Mesothelial cell of epicardium (in vitro differentiated cells): ENCODE measurements at places on chromosomes 5 and 9. TPM values are rescaled to one million over a fixed set of nuclear protein-coding genes. Genes with fewer than 3 reads are reported as not detected.

GRCh38 chr5:91328743-91329142 is 54.4 kb downstream of the ARRDC3 start:
- peak overlapping the region; percentile 25 for H3K27ac ChIP-seq
- H3K4me1 ChIP-seq = peaks cover 14% of the 10 kb centered on the region
- DNase-seq = no peak
- no peaks in the 10 kb centered on the region for H3K36me3 ChIP-seq
- no peaks in the 10 kb centered on the region for H3K27me3 ChIP-seq

GRCh38 chr5:170178814-170179213 is 54.0 kb upstream of the C5orf58 start:
- no peak for DNase-seq
- H3K36me3 ChIP-seq = no peaks in the 10 kb centered on the region
- no peaks in the 10 kb centered on the region for H3K27me3 ChIP-seq
- no peak overlapping the region for H3K27ac ChIP-seq
- no peaks in the 10 kb centered on the region for H3K4me1 ChIP-seq

- H3K27me3 ChIP-seq = peaks cover 5% of the 10 kb centered on the region
- no peak overlapping the region for H3K4me3 ChIP-seq
- no peaks in the 10 kb centered on the region for H3K36me3 ChIP-seq
- DNase-seq = no peak
Observed at GRCh38 chr5:109611505-109611904, 78.2 kb upstream of the MAN2A1 start.

DNA sequence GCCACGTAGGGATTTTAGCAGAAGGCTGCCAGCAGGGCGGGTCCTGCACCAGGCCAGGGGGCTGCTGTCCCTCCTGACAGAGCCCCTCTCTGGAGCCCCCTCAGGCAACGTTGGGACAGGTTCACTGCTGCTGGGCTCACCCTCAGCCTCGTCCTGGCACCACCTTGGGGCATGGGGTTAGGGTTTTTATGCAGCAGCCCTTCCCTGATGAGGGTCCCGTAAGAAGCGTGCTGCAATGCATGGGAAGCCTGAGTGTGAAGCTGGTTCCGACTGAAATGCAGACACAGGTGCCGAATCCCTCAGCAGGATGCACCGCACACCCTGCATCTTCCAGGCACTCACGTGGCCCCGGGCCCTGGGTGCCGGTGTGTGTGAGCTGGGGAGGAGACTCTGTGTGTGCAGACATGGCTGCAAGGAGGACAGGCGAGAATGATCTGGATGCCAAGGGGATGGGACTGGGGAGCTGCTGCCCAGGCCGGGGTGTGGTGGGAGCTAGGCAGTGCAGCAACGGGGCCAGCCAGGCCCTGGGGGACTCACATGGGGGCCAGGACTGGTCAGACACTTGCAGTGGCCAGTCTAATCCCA is 27.1 kb downstream of the ZDHHC11B start:
- peak; percentile 38 for DNase-seq
- peaks cover 15% of the 10 kb centered on the region for H3K27me3 ChIP-seq
- H3K4me1 ChIP-seq = peaks cover 4% of the 10 kb centered on the region
- no peak overlapping the region for H3K4me3 ChIP-seq
- no peaks in the 10 kb centered on the region for H3K36me3 ChIP-seq

GRCh38 chr5:61465066-61465465 is 133.0 kb downstream of the ZSWIM6 start:
- no peak for DNase-seq
- peaks cover 56% of the 10 kb centered on the region for H3K4me1 ChIP-seq
- H3K27me3 ChIP-seq = no peaks in the 10 kb centered on the region
- peak overlapping the region; percentile 16 for H3K27ac ChIP-seq

DNA sequence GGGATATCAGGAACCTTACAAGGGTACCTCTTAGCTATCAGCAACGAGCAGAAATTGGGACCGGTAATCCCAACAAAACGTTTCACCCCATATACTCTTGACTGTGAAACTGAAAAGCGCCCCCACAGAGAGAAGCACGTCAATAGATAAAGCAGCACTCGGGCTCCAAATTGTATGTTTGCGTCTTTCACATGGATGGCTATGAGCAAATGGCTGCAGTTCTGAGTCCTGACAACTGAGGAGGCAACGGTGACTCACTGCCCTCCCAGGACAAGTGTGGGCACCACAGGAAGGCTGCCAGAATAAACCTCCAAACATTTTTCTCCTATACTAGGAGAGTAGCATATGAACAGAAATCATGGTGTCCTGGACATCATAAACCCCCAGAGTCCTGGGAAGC is 36.6 kb downstream of the SEMA4D start:
- H3K36me3 ChIP-seq = no peaks in the 10 kb centered on the region
- no peak for DNase-seq
- no peaks in the 10 kb centered on the region for H3K27me3 ChIP-seq
- no peak overlapping the region for H3K4me3 ChIP-seq
- no peaks in the 10 kb centered on the region for H3K4me1 ChIP-seq

DNA sequence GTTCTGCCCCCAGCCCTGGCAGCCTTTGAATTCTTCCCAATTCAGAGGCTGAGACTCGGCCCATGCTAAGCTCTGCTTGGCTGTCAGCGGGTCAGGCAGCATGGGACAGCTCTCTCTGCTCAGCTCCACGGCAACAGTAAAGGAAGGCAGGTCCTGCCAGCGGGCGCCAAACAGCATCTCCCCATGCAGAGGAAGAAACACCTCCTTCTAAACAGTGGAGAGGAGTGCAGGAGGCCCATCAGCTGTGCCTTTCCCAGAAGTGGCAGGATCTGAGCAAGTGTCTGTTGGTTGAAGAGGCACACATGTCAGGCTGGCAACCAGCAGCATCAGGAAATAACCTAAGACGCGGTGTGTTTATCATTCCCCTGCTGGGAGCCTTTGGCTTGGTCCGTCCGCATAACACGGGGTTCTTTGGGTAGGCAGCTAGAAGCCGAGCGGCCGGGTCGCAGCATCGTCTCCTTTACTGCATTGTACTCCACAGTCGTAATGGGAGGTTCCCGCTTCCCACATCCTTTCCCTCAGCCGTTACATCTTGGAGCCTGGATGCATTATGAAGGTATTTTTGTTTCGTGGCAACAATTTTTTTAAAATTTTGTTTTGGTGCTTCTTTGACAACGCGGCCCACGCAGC is 42.7 kb upstream of the NCS1 start:
- H3K27me3 ChIP-seq = no peaks in the 10 kb centered on the region
- H3K4me1 ChIP-seq = peaks cover 35% of the 10 kb centered on the region
- no peak for DNase-seq
- no peak overlapping the region for H3K4me3 ChIP-seq
- H3K36me3 ChIP-seq = peaks cover 43% of the 10 kb centered on the region

- peak overlapping the region; percentile 56 for H3K27ac ChIP-seq
- peaks cover 20% of the 10 kb centered on the region for H3K4me1 ChIP-seq
- H3K36me3 ChIP-seq = no peaks in the 10 kb centered on the region
- no peaks in the 10 kb centered on the region for H3K27me3 ChIP-seq
- no peak overlapping the region for H3K4me3 ChIP-seq
Observed at GRCh38 chr5:149317281-149318048, 27.8 kb upstream of the GRPEL2 start.

- H3K36me3 ChIP-seq = no peaks in the 10 kb centered on the region
- H3K27me3 ChIP-seq = no peaks in the 10 kb centered on the region
- no peak overlapping the region for H3K27ac ChIP-seq
Observed at GRCh38 chr5:178544166-178544834, 45.9 kb downstream of the COL23A1 start.

DNA sequence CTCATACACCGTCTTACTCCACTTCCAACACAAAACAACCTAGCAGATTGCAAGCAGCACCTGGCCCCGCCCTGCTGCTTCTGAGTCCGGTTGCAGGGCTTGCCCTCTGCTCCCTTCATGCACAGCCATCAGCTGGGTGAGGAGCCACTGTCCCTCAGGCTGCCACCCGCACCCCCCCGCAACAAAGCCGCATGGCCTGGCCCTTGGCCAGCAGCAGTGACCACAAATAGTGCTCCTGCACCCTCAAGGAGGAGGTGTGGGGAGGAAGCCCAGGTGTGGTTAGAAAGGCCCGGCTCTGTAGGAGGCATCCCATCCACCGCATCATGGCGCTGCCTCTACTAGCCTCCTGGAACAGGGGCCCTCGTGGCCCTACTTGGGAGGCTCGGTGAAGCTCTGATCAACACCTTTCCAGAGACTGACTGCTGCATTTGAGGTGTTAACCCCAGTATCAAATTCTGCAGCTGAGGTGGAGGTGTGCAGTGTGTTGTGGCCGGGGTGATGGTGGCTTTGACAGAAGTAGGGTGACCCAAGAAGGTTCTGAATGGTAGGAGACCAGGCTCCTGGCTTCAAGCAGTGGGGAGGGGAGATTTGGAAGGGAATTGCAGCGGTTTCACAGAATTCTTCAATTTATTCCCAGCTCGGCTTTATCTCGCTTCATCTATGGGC is 52.7 kb downstream of the WNK2 start:
- peaks cover 8% of the 10 kb centered on the region for H3K36me3 ChIP-seq
- peaks cover 10% of the 10 kb centered on the region for H3K4me1 ChIP-seq
- DNase-seq = no peak
- H3K27ac ChIP-seq = no peak overlapping the region
- H3K27me3 ChIP-seq = no peaks in the 10 kb centered on the region
- no peak overlapping the region for H3K4me3 ChIP-seq

- H3K4me1 ChIP-seq = peaks cover 3% of the 10 kb centered on the region
- no peak overlapping the region for H3K4me3 ChIP-seq
- no peak overlapping the region for H3K27ac ChIP-seq
Observed at GRCh38 chr5:129541648-129542251, 81.7 kb downstream of the ADAMTS19 start.

DNA sequence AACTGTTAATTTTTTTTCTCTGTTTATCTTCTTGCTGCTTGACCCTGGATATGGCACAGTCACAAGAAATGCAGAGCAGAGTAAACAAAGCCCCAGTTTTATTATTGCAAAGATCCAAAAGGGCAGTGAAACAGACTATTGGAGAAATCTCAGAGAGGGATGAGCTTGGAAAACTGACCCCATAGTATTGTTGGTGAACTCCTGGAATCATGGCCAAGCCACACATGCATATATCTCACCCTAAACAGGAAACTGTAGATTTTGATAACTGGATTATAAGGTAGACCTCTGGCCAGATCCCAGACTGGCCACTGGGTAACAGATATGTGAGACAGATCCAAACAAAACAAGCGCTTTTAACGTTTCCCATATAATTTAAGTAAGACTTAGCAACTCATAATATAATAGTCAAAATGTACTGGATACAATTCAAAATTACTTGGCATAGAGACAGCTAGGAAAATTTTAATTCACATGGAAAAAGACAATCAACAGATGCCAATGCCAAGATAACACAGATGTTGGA is 263.5 kb upstream of the SEMA6A start:
- H3K4me1 ChIP-seq = peaks cover 4% of the 10 kb centered on the region
- H3K4me3 ChIP-seq = no peak overlapping the region
- H3K27me3 ChIP-seq = no peaks in the 10 kb centered on the region
- H3K27ac ChIP-seq = no peak overlapping the region

- no peak overlapping the region for H3K4me3 ChIP-seq
- peaks cover 15% of the 10 kb centered on the region for H3K36me3 ChIP-seq
- no peak for DNase-seq
- no peaks in the 10 kb centered on the region for H3K27me3 ChIP-seq
- no peaks in the 10 kb centered on the region for H3K4me1 ChIP-seq
- H3K27ac ChIP-seq = no peak overlapping the region
Observed at GRCh38 chr9:5421163-5421562, 16.6 kb downstream of the PLGRKT start.

GRCh38 chr5:107563959-107564544 is 106.7 kb downstream of the EFNA5 start:
- H3K36me3 ChIP-seq = peaks cover 2% of the 10 kb centered on the region
- peaks cover 64% of the 10 kb centered on the region for H3K4me1 ChIP-seq
- DNase-seq = no peak
- H3K27me3 ChIP-seq = no peaks in the 10 kb centered on the region

DNA sequence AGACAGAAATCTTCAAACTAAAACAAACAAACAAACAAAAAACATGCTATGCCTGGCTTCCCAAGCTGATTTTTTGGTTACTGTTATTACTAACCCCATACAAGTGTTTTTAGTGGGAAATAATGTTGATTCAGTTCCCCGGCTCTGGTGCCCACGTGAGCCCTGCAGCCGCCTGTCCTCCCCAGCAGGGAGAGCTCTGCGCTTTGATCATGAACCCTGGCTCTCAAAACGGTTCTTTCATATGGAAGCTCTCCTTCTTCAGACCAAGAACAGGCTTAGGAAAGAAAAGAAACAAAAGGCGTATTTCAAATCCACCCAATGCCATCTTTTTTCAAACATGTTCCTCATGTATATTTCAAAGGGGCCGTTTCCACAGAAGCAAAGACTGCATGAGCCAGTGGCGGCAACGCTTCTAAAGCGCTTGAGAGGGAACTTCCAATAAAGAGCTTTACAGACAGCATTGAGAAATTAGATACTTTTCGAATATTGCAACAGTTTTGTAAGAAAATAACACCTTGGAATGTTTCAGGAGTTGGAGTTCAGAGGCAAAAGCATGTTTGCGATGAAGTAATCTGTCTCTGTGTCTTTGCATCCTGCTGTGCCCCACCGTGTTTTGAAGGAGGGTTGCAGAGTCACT is 74.8 kb downstream of the ICE1 start:
- no peak for DNase-seq
- H3K4me1 ChIP-seq = peaks cover 39% of the 10 kb centered on the region
- peak overlapping the region; percentile 64 for H3K27ac ChIP-seq
- no peaks in the 10 kb centered on the region for H3K27me3 ChIP-seq

GRCh38 chr9:123347289-123348060 is 8.5 kb upstream of the CRB2 start:
- peaks cover 18% of the 10 kb centered on the region for H3K27me3 ChIP-seq
- peaks cover 14% of the 10 kb centered on the region for H3K4me1 ChIP-seq
- no peak for DNase-seq
- no peaks in the 10 kb centered on the region for H3K36me3 ChIP-seq
- no peak overlapping the region for H3K27ac ChIP-seq
- no peak overlapping the region for H3K4me3 ChIP-seq

The KIF2A gene
- 54.4 to 59.0 TPM (median 56.9 TPM) in 3 replicates for total RNA-seq

The SLC28A3 gene
- 0.72 to 0.89 TPM (median 0.84 TPM) in 3 replicates for total RNA-seq

The WDR31 gene
- total RNA-seq = 4.1 to 4.5 TPM (median 4.2 TPM) in 3 replicates
